ENCODE measurements at places on chromosomes 5 and 9.
A peak's percentile ranks its signal among the peaks of the same experiment; 100 is the strongest.

DNA sequence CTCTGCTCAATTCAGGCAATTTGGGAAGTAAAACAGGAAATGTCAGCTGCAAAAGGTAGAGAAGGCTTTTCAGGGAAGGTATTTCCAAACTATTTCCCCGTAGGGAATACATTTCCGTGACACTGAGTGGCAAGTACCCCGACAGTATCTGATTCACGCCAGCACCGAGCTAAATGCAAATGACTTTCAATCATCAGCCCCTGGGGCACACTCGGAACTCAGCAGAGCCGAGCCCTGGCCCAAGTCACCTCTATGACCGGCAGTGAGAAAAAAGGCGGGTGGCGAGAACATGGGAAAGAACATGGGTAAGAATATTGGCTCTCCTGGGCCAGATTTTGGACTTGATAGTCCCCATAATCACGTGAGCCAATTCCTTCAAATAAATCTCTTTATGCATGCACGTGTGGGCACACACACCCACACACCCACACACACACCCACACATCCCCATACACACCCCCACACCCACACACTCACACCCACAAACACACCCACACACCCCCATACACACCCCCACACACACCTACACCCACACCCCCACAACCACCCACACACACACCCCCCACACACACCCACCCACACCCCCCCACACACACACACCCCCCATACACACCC is 43.0 kb downstream of the COL23A1 start:
- DNase-seq = no peak

GRCh38 chr5:40733434-40733833 is 22.3 kb downstream of the TTC33 start:
- DNase-seq = no peak

GRCh38 chr5:170301149-170301548 is 3.6 kb upstream of the LCP2 start:
- no peak for DNase-seq

GRCh38 chr5:78286290-78286689 is 8.2 kb downstream of the AP3B1 start:
- DNase-seq = no peak

GRCh38 chr5:14872070-14872989 is 752 bp upstream of the ANKH start:
- DNase-seq = peak; percentile 60

GRCh38 chr5:141898448-141899049 is 20.3 kb upstream of the PCDH1 start:
- no peak for DNase-seq

- DNase-seq = no peak
Measured at GRCh38 chr5:483011-483410, 40.0 kb downstream of the EXOC3 start.

- peak; percentile 28 for DNase-seq
Measured at GRCh38 chr5:33530183-33531036, 89.6 kb downstream of the TARS1 start.
